NCI-H1694 treated with DMSO at 0.1 percent for 48 hours (cell line): ENCODE measurements at places on chromosomes 12 and 14.

- no peak for DNase-seq
Measured at GRCh38 chr12:85413266-85413665, 133.2 kb downstream of the ALX1 start.

DNA sequence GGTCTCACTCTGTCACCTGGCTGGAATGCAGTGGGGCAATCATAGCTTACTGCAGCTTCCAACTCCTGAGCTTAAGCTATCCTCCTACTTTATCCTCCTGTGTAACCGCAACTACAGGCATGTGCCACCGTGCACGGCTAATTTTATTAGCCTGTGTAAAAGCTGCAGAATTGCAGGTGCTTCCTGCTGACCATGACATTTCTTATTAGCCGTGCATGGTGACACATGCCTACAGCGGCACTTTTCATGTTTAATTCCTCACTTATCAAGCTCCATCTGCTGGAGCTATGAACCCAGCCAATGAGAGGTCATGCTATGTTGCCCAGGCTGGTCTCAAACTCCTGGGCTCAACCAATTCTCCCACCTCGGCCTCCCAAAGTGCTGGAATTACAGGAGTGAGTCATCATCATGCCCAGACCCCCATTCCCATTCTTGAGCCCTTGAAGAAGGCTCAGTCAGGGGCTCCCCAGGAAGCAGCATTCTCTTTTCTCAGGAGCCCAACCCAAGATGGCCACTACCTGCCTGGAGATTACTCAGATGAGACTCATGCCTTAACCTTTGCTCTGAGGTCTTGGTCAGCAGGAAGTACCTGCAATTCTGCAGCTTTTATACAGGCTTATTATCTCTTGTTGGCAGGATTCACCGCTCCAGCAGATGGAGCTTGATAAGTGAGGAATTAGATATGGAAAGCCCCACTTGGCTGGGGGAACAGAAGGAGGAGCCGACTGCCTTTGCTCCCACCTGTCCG, 503.2 kb downstream of the MED13L start:
- no peak for DNase-seq

DNA sequence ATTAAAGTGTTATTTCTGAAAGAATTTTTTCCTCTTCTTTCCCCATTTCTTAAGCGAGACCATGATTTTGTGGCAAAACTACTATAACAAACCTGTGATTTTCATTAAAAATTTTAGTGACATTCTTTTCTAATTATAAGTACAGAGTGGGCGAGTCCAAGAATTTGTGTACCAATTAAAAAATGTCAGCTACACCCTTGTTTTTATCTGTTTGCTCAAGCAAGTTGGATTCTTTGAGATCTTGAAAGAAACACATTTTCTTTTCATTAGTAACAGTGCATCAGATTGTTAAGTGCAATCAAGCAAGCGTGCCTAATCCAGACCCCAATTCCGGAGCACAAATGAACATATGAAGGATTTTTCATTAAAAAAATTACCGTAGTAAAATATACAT, 338.8 kb upstream of the DDHD1 start:
- no peak for DNase-seq

DNA sequence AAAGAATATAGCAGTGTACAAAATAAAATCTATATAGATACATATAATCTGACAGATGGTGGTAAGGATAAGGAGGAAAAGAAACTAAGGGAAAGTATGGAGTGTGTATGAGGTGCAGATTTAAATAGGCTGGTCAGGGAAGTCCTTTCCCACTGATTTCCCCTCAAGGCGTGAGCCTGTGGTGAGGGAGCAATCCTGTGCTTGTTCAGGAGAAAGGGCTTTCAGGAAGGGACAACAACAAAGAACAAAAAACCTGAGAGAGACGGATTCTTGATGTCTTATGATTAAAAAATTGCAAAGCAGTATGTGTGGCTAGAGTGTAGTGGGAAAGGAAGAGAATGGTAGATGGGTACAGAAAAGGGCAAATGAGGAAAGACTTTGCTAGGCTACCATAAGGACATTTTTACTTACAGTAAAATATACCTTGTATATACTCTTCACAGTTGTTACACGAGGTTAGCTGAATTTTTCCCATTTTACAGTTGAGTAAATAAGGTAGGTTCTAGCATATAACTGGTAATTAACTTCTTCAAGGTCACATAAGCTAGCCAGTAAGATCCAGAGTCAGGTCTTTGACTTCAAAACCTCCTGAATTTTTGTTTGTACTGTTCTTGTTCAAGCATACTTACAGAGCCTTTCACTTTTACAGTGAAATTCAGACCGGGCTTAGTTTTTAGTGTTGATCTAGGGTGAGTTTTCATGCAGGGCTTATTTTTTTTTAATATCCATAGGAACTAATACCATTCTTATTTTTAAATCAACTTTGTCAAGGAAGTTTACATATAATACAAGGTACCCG, 15.6 kb downstream of the CNOT2 start:
- DNase-seq = no peak

GRCh38 chr12:64618953-64619590, 8.8 kb downstream of the RASSF3 start:
- DNase-seq = no peak

DNA sequence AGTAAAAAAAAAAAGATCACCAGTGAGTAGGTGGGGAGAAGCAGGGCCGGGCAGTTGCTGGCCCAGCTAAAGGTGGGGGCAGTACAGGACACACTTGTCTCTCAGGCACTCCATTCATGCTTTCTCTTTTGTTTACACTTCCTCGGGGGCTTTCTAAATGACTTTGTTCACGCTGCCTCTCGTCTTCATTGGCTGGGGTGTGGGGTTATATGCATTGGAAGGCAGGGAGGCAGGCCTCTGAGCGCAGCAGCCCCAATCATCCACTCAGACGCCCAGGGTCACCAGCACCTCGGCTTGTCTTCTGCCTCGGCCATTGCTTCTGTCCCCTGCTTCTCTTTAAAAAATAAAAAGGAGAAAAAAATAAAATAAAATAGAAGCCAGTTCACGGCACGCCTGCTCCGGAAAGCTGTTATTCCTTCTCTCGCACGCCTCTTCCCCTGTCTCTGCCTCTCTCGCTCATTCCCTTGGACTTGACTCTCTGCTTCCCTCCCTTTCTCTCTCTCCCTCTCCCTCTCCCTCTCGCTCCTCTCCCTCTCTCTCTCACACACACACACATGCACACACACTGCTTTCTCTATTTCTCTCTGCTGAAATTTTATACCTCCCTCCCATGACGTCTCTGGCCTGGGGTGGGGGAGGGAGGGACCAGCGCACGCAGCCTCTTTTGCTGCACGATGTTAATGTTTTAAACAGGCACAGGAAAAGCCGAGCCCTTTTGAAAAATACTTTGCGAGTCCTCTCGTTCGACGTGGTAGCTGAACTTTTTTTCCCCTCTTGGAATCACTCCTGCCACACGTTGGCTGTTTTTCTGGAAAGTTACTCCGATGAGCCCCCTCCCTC, at the start of gene TGFB3:
TGFB3 (minus strand) TSS at position 570 of the 840 bp plus-strand sequence. CDS start 1,102 bp downstream, outside the sequence.
- peak; percentile 94 for DNase-seq

DNA sequence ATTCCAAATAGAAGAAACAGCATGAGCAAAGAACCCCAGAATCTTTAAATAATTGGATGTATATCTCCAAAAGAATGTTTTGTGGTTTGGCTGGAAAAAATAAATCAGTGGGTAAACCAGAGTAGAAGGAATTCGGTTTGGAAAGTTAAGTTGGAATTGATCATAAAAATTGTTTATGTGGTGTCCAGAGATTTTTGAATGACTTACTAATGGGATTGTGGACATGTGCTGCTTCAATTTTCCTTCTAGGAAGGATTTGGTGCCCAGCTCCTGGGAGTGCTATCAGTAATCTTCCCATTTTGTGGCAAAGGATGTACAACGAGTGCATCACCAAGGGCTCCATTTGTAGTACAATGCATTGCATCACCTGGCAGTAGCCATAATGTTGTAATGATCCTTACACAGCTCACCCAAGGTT, 224.8 kb downstream of the SLC16A7 start:
- no peak for DNase-seq

DNA sequence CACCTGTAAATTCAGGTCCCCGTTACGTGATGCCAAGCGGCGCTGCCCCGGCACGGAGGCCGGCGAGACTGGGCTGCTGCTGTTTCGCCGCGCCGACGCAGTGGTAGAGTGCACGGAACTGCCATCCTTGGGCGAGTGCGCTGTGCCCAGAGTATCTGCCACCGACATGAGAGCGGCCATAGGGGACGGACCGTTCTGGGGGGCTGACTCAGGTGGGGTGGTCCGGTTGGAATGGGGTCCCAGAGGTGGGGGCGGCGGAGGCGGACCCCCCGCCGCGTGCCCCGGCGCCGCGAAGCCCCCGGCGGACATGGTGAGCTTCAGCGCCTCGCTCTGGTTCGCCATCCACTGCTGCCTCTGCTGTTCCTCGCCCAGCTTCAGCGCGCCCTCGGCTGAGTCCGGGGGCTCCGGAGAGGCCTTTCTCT, 2.8 kb downstream of the IRF2BPL start:
- no peak for DNase-seq

GRCh38 chr14:93926873-93927799, at the start of gene FAM181A:
TSS of gene FAM181A (plus strand) at chr14:93927344. CDS start at chr14:93928286, 942 bp downstream.
- DNase-seq = no peak

- DNase-seq = no peak
Measured at GRCh38 chr12:7503686-7504415, at the start of gene CD163. TSS of gene CD163 (minus strand) at chr12:7503777. CDS start at chr12:7503690, 87 bp downstream.

DNA sequence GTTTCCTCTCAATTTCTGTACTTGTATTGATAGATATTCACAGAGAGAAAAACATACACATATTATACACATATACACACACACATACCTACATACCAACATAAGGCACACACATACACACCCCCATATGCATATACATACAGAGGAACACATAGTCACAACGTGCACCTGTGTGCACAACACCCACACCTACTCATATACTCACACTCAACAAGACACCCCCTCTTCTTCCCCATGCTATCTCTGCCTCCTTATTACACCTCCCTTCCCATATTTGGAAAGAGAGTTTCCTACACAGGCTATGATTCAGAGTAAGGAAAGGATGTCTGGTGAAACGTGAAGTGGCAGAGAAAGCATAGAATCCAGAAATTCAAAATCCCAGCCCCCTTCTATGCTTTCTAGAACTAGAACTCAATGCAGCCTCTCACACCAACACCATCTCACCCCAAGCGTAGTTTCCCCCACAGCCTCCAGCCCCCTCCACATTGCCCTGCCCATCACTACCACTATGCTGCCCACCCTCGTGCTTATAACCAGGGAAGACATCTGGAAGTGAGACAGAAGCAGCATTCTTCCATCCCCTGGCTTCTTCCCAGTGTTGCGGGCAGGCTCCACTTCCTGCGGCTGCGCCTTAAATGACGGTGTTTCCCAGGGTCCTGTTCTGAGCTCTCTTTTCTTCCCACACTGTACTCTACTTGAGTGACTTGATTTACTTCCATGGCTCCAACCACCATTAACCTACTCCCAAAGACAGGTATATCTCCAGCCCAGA, 2.4 kb downstream of the RNASE8 start:
- no peak for DNase-seq

GRCh38 chr12:1126091-1126490, 135.1 kb downstream of the ERC1 start:
- DNase-seq = no peak

DNA sequence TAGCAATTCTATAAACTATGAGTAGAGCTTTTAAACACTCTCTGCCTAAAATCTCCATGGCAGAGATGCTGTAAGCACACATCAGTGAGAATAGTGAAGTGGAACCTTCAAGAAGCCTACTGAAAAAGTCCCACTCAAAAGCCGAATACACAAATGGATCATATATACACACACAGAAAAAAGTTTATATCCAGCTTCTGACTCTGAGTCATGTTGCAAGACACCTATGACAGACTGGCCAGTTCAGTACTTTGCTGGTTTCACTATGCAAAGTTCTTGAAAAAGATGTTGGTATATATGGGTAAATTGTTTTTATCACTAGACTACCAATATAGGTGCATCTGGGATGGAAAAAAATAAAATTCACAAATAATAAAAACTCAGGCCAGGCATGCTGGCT, 126.1 kb downstream of the KCNK10 start:
- no peak for DNase-seq

- DNase-seq = no peak
Measured at GRCh38 chr12:58668871-58669270, 251.4 kb downstream of the LRIG3 start.

GRCh38 chr12:113794774-113795173, 171.4 kb downstream of the RBM19 start:
- no peak for DNase-seq

DNA sequence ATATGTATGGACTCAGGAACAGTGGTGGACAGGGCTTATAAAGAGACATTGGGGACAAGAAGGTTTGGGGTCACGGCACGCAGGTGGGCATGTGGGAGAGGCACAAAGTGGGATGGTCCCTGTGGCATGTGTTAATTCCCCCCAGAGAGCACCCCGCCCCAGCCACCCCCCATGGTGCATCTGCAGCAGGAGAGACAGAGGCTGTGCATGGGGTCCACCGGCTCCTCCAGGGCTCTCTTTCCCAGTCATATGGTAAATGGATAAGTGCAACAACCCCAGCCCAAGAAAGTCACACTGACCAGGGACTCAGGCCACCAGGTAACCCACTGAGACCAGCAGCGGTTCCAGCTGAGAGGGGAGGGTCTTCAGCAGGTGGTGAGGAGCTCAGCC, 242.1 kb downstream of the BCL11B start:
- no peak for DNase-seq

DNA sequence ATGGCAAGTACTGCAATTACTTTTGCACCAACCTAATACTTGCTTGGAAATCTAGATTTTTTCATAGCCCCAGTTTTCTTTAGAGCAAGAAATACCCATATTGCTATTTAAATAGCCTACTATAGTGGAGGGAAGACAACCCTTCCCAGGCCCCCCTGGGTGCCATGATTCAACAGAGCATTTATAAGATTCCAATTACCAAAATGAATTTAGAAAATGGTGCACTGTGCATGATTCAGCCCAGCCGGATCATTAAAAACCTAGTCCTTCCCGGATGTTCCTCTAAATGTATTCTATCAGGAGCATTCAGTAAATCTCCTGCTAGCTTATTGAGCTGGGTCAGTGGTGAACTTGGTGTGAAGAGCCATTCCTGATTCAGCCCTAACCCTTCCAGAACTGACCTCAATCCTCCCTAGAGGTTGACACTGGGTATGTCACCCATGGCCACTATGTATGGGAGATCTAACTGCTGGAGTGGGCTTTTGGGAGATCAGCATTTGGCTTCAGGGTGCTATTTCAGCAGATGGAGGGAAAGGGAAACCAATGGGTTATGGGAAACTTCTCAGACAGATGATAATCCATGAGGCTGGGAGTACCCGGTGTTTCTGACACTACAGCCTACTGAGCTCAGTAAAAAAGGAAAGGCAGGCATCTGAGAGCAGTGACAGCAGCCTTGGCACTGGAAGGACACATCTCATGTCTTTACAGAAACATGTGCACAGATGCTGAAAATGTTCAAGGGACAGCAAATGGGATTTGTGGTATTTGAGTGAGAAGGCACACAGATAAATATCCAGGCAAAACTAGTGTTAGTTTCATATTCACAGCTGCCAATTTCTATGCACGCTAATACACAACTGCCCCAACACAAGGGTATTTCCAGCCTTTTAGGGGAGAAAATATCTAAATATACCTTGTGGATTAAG, 258.9 kb downstream of the DPF3 start:
- no peak for DNase-seq

DNA sequence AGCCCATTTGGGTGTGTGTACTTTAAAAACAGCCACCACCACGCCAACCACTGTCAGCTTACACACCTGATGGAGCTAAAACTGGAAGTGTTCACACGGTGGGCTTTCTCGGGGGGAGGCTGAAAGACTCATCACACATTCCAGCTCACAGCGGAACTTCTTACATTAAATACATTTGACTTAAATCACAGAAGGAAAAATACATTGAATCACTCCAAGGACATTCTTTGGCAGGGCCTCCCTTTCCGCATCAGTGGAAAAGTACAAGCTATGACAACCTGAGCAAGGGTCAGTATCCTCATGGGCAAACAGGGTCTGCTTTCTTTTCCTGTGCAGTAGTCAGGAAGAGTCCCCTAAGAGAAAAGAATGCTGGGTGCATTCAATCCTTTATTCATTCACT, 31.0 kb upstream of the TC2N start:
- no peak for DNase-seq
